NCI-H2107 (cell line): ENCODE measurements at places on chromosomes 16 and 17.
A peak's percentile ranks its signal among the peaks of the same experiment; 100 is the strongest.

DNA sequence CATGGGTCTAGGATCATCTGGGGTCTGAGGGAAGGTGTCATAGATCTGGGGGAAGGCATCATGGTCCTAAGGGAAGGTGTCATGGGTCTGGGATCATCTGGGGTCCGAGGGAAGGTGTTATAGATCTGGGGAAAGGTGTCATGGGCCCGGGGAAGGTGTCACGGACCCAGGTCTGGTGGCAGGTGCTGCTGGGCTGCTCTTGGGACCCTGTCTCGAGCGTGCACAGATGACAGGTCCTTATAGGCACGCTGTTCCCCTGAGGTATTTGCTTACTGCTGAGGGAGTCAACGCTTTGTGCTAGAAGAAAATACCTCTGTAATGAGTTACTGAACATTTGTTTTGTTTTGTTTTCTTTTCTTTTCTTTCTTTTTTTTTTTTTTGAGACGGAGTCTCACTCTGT lies 1.4 kb downstream of the RAB40C start:
- no peak for DNase-seq

GRCh38 chr17:59669411-59669810 lies 37.8 kb downstream of the PTRH2 start:
- no peak for DNase-seq

DNA sequence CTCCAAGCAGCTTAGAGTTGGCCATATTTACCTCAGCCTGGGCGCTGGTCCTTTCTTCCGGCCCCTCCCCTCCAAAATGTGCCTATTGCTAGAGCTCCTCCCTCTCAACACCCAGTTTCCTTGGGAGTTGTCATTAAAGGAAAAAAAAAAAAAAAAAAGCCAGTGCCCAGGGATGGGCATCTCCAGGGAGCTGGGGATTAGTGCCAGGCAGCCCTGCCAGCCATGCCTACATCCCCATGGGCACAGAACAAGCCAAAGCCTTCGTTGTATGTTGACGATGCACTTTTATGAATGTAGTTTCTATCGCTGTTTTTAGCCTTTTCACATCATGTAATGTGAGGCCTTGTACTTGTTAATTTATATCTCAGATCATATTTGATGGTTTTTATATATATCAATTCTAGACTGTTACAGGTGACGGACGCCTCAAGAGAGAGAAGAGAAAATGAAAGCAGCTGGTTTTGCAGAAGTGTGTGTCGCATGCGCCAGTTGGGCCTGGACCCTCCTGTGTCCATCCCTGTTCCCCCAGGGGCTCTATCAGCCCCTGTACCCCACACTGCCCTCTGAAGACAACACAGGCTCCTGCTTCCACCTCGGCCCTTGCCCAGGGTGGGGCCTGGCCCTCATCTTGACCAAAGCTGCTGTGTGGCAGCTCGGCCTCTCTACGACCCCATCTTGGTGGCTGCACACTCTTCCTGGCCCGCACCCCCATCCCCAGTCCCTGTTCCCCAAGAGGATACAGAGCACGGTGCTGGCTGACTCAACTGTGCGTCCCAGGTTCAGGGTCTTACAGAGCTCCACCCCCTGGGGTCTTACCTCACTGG lies 4.8 kb downstream of the LIMD2 start:
- DNase-seq = no peak

DNA sequence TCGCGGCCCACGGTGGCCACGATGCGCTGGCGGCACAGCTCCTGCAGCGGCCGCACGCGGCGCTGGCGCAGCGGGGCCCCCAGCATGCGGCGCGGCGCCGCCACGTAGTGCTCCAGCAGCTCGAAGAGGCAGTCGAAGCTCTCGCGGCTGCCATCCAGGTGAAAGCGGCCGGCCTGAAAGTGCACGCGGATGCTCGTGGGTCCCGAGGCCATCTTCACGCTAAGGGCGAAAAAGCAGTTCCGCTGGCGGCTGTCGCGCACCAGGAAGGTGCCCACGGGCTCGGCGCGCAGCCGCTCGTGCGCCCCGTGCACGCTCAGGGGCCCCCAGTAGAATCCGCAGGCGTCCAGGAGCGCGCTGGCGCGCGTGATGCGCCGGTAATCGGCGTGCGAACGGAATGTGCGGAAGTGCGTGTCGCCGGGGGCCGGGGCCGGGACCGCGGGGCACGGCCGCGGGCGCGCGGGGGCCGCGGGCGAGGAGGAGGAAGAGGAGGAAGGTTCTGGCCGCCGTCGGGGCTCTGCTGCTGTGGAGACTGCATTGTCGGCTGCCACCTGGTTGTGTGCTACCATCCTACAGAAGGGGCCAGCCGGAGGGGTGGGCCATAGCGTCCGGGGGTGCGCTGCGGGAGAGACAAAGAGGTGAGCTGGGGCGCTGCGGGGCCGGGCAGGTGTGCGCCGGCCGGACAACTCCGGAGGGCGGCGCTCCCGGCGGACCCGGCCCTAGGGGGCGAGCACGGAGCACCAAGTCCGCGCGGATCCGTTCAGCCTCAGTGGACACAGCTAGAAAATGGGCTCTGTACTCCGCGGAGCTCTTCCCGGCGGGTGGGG lies 879 bp downstream of the SOCS1 start:
- DNase-seq = peak; percentile 25

GRCh38 chr17:62628831-62629555 lies 1.5 kb downstream of the MRC2 start:
- no peak for DNase-seq

GRCh38 chr16:74431516-74431915 lies 10.2 kb upstream of the CLEC18B start:
- DNase-seq = no peak

GRCh38 chr17:75271955-75272847 lies 1.2 kb upstream of the MIF4GD start:
- DNase-seq = no peak

DNA sequence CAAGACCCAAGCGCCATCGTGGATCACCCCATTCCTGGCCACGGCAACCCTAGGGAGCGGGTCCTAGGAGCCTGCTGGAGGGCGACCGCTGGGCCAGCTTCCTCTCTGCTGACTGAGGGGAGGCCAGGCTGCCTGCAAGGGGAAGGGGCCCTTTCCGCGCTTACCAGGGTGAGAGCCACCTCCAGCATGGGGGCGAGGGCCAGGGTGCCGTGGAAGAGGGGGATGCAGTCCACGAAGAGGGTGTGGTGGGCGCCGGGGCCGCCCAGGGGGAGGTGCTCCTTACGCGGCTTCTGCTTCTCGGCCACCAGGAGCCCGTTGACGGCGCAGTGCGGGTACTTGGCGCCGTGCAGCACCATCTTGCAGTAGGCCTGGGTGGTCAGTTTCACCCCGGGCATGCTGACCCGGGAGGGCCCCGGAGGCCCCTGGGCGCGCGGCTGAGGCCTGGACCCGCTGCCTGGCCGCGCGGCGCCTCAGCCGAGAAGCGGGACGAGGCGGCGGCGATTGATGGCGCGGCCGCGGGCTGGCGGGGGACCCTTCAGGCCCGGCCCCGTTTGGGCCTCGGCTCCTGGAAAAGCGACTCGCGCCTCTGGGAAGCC lies 345 bp downstream of the EMC8 start:
- no peak for DNase-seq

- DNase-seq = no peak
These were observed 71.7 kb downstream of the RPH3AL start for GRCh38 chr17:280901-281300.

DNA sequence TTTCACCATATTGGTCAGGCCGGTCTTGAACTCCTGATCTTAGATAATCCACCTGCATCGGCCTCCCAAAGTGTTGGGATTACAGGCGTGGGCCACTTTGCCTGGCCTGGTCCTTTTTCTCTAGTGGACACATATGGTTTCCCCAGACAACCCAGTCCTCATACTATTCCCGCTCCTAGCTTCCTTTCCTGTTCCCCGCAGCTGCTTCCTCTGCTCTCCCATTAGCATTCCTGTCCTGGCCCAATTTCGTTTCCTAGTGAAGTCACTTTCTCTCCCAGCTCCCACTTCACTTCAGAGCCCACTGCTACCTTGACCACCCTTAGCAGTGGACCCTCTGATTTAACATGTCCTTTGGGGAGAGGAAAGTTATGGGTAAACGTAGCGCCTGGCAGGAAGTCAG lies 11.3 kb downstream of the KATNIP start:
- DNase-seq = no peak

- DNase-seq = no peak
These were observed 160.3 kb upstream of the DYNLRB2 start for GRCh38 chr16:80380514-80380913.

DNA sequence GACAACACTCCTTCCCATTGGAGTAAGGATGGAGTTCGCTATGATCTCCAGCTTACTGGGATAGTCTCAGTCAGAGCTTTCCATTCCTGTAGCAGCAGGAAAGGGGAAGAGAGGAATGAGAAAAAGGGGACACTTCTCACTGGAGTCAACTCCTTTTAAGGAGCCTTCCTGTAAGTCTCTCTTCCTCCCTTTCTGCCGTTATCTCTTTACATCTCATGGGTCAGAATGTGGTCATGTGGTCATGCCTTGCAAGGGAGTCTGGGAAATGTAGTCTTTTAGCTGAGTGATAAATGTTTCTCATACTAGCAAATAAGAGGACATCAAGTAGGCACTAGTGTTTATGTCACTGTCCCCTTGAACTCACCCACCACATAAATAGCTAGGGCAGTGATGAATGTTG lies 227.3 kb downstream of the HAPSTR1 start:
- DNase-seq = no peak

DNA sequence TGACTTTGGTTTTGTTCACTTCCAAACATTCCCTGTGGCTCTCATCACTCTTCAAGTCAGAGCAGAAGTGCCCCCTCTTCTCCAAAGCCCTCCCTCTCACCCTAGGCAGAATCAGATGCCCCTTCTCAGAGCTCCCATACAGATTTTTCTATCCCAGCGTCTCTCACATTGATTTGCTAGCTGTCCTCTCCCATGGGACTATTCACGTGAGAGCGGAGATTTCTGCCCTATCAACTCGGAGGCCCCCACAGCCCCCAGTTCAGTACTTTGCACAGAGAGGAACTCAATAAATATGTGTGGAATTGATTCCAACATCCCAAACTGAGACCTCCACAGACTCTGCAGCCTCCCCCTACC lies 182.6 kb downstream of the C16orf78 start:
- no peak for DNase-seq

DNA sequence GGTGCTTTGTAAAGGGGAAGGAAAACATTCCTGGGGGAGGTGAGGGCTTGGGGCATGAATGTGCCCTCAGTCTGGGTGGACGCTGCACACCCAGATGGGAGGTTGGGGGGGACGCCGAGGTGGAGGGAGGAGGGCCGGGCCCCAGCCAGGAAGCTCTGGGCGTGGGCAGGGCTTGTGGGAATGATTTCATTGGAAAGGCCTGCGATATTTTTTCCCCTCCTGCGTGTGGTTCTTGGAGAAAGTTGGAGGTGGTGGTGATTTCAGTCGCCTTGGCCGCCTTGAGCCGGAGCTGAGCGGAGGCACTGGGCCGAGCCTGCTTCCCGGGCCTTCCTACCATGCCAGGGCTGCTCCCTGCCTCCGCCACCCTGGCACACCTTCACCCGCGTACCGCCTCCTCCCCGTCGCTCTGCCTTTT lies 26.4 kb upstream of the CLEC18A start:
- no peak for DNase-seq

- no peak for DNase-seq
These were observed 12.4 kb downstream of the ALOX12B start for GRCh38 chr17:8075081-8075480.

DNA sequence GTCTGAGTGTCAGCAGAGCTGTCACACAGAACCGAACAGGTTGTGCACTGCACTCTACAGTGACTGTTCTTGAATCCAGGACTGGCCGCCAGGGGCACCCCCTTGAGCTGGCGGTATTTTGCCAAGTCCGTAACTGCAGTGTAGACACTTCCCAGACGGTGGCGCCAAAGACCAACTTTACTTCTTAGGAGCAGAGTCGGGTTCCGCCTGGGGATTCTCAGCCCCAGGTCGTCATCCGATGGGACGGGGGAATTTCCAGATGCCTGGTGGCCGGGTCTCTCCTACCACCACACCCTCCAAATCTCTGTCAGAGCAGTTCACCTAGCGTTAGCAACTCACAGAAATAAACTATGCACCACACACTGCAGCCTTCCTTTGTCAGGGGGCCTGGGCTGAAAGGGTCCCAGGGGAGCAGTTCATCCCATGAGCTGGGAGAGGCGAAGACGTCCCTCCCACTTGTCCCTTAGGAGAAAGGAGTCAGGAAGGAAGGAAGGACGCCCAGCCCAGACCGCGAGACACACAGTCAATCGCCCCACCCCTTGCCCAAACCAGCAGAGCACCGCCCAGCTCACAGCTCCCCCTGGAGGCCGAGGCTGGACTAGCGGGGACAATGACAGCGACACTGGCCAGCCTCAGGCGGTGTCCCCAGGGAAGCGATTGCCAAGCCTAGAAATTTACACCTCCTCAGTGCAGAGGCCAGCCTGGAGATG lies 7.4 kb upstream of the RIPOR1 start:
- DNase-seq = peak; percentile 97

- no peak for DNase-seq
These were observed 11.8 kb upstream of the SKAP1 start for GRCh38 chr17:48441862-48442261.

DNA sequence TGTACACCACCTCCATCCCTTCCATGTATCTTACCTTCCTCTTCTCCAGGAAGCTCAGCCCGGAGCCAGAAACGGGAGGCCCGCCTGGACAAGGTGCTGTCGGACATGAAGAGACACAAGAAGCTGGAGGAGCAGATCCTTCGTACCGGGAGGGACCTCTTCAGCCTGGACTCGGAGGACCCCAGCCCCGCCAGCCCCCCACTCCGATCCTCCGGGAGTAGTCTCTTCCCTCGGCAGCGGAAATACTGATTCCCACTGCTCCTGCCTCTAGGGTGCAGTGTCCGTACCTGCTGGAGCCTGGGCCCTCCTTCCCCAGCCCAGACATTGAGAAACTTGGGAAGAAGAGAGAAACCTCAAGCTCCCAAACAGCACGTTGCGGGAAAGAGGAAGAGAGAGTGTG lies 756 bp upstream of the MVP start:
- no peak for DNase-seq

GRCh38 chr17:68381076-68381900 lies 76.0 kb downstream of the WIPI1 start:
- peak; percentile 42 for DNase-seq

- DNase-seq = no peak
These were observed 79.8 kb downstream of the EMP2 start for GRCh38 chr16:10500582-10500981.

DNA sequence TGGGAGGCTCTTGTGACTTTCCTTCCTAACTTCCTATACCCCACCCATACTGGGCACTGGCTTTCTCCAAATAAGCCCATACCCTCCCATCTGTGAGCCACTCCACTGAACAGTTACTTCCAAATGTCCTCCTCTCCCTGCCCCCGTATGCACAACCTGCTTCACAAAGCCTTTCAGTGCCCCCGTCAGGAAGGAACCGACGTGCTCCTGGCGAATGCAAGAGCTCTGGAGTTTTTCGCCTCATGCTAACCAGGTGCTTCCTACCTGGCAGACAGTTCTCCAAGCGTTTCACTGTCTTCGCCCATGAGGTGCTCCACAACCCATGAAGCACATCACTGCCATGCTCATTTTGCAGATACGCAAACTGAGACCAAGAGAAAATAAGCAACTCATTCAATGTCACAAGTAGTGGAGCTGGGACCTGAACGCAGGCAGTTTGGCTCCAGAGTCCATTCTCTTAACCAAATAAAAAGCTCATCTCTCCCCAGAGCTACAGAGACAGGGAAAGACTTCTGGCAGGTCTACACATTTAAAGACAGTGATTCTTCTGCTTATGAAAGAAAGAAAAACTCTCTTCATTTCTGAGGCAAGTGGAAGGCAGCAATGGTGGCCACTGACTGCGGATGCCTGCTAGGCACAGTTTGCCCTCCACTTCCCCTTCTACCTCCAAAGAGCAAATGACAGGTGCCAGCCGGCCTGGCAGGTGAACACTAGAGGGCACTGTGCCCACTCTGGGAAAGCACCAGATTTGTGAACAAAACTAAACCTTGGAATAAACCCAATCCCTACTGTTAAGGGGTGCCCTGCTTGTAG lies 23.8 kb downstream of the SPHK1 start:
- no peak for DNase-seq

GRCh38 chr16:86256995-86257394 lies 253.3 kb upstream of the FOXF1 start:
- DNase-seq = no peak
